ENCODE measurements at places on chromosomes 6 and 20.

DNA sequence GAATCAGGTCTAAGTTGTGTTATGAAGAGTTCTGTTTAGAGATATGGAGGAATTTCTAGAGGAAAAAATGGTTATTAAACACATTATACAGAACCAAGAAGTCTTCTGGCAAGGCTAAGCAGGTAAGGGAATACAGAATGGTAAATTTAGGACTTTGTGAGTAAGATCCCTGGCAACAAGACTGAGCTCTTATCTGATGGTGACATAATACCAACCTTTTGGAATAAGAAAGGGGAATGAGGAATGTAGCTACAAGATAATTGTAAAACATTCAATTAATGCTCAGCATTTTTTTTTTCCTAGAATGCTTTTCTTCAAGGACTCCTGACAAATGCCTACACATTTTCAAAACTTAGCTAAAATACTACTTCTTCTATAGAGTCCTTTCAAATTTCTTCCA, 51.8 kb downstream of the CYB5R4 start:
- no peak for DNase-seq

GRCh38 chr6:135346747-135347146, 150.8 kb downstream of the AHI1 start:
- DNase-seq, result no peak

GRCh38 chr6:106496823-106497222, 132.5 kb downstream of the RTN4IP1 start:
- DNase-seq, result no peak

GRCh38 chr6:133170602-133171001, 70.6 kb upstream of the EYA4 start:
- no peak for DNase-seq

GRCh38 chr6:155419161-155419560, 36.5 kb downstream of the NOX3 start:
- DNase-seq, result no peak

DNA sequence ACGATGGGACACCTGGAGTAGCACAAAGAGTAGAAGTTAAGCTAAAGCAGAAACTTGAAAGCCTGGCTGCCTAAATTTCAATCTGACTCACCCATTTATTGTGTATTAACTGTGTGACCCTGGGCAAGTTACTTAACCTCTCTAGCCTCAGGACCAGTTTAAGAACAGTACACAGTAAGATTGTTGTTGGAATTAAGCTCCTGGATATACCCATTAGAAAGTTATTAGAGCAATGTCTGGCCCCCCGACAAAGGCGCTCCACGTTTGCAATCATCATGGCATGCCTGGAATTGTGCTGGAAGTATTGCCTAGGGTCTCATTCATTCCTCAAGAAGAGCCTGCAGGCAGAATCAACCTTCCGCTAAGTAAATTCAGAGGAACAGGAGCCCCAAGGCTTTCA, 1.4 kb downstream of the SDC4 start:
- DNase-seq, result no peak

DNA sequence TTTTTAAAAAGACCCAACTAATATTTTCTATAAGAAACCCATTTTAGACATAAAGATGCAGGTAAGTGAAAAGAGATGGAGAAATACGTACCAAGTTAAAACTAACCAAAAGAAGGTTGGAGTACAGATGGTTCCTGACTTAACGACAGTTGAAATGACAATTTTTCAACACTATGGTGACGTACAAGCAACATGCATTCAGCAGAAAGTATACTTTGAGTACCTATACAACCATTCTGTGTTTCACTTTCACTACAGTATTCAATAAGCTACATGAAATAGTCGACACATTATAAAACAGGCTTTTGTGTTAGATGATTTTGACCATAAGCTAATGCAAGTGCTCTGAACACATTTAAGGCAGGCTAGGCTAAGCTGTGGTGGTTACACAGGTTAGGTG, 228.9 kb downstream of the RNGTT start:
- no peak for DNase-seq

DNA sequence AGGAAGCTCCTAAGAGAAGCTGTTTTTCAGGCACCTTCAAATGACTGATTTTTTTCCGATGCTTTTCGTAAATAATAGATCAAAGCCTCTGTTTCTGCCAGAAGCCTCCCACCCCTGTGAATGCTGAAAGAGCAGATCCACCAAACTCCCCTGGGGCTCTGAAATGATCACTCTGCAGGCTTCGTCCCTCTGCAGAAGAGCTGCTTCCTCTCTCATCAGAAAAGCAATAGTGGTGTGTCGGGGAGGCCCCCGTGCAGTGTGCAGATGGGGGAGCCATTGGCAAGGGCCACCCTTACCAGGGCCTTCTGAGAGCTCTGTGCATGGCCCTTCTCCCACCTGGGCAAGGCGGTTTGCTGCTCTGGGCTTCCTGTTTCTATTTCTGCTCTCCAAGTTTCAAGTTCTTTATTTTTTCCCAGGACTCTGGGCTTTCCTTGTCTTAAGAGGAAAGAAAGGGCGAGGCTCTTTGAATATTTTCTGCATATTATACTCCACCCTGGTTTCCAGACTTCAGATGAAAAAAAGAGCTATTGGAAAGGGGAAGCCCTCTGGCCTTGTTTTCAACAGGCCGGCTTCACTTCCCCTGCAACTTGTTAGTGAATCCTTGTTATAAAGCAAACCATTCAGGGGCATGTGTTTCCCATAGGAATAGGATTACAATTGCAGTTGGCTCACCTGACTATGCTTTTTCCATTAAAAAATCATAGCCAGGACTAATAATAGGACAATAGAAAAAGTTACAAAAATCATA, 155.2 kb downstream of the TTLL2 start:
- DNase-seq, result no peak

GRCh38 chr6:128244751-128245405, 275.5 kb downstream of the PTPRK start:
- no peak for DNase-seq

- DNase-seq, result no peak
Observed at GRCh38 chr6:6796818-6797217, 208.3 kb downstream of the LY86 start.

Measured in hepatocyte (in vitro differentiated cells).